ENCODE measurements at places on chromosomes 3 and 15.

DNA sequence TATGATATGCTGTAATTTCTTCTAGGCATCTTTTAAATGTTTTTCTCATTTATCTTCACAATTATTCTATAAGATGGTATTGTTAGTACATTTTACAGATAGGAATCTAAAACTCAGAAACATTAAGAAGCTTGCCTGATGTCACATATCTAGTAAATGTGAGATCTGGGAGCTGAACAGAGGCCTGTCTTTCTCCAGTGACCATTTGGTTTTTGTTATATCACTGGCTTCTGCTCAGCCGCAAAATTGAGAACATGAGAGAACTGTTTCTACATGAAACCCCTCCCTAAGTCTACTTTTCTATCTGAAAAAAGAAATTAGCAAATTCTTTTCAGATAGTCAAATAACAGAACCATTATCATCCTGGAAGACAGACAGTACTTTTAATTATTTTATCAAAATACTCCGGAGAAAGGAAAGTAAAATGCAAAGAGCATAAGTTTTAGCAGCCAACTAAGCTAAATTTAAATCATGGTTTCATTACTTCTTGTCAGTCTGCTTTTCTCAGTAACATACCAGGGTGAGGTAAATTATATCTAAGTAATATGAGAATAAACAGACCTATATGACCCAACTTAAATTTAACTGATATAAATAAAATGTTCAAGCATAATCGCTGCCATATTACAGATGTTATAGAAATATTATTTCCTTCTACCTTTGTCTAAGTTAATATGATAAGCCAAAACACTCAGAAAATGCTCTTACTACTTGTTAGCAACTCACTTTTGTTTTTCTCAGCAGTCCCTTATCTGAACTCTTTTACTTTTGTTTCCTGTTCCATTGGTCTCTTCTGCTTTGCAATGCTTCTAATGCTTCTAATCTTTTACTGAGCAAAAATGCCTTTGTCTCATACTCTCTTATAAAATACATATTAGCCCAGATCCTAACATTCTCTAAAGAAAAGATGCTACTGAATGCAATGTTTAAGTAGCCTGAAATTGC lies 68.0 kb upstream of the MBNL1 start:
- no peak for DNase-seq

- DNase-seq = no peak
These were observed 53.1 kb downstream of the CFAP20DC start for GRCh38 chr3:58996730-58997129.

DNA sequence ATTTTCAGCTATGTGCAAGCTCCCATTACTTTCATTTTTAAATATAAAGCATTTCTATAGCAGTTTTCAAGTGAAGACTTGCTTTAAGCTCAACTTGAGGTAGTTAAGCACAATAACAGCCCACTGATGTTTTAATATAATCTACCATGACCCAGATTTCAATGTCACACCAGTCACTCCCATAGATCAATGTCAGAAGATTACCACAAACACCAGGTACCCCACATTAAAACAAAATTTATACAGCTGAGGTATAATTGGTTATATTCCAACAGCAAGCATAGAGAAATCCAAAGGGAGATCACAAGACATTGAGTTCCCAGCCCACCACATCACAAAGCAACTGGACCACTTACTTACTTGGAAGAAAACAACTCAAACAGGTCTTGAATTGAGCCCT lies 22.8 kb downstream of the GTPBP8 start:
- DNase-seq = no peak

GRCh38 chr3:146249921-146250320 lies 984 bp downstream of the PLSCR4 start:
- DNase-seq = no peak

DNA sequence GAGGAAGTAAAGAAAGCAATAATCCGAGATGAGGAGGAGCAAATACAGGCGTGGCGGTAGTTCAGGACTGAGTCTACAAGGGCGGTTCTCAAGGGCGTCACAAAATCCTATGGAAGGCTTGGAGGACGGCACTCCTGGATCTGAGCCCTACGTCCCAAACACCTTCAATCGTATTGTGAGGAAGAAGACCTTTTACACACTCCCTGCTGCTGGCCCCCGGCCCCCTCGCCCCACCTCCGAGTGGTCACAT lies 747 bp downstream of the PLD1 start:
- DNase-seq = no peak

GRCh38 chr3:104892044-104892443 lies 474.7 kb upstream of the ALCAM start:
- DNase-seq = no peak

GRCh38 chr15:74960995-74961588 lies 4.5 kb upstream of the RPP25 start:
- DNase-seq = no peak

DNA sequence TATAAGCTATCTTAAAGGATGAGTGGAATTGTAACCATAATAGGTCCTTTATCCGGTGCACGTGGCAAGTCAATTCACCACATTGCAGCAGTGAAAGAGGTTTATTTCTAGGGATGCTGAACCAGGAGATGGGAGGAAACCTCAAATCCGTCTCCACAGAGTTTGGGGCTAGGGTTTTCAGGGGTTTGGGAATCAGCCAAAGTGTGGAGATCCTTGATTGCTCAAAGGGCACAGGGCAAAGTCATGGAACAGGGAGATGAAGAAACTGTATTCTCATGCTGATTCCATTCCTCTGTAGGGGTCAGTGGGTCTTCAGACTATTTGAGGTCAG lies 7.2 kb upstream of the RAF1 start:
- DNase-seq = no peak

DNA sequence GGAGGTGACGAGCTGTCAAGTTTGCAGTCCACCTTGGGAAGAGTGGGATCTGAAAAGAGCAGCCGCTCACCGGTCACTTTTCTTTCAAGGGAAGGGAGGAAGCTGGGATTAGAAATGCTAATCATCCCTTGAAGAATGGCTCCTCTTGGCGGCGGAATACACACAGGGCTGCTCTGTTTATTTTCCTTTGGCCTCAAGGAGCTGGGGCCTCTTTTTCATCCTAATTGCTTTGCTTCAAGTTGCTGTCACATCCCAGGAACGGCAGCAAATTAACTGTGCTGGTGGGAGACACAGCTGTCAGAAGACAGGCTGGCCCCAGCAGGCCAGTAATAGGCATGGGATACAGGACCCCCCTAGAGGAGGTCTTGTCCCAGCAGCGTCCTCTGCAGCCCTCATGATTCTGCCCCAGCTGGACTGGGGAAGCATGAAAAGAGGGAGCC lies 6.7 kb downstream of the KBTBD13 start:
- no peak for DNase-seq

DNA sequence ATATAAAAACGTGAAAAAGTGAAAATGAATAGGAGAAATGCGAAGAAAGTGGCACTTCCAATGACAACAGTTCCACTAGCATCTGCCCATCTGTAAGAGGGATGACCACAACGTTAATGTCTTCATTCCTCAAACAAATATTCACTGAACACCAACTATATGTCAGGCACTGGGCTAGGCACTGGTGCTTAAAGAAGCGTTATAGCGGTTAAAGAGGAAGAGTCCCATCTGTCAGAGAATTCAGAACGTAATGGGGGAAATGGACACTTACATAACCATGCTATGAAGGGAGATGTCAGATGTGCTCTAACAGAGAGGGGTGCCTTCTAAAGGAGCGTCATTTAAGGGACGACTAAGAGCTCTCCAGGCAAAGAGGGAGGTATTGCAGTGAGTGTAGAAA lies 8.2 kb downstream of the RUBCN start:
- no peak for DNase-seq

DNA sequence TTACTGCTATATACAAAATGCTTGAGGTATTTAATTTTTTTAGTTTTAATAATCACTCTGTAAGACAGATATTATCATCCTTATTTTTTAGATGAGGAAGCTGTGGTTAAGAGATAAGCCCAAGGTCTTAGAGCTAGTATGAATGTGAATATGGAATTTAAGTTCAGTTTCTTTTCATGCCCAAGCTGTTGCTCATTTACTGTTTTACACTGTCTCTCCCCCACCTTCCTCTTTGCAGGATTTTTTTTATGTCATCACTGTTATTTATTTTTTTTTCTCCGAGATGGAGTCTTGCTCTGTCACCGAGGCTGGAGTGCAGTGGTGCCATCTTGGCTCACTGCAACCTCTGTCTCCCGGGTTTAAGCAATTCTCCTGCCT lies 22.5 kb downstream of the MAP2K5 start:
- no peak for DNase-seq

GRCh38 chr15:47246317-47246716 lies 471.0 kb upstream of the SEMA6D start:
- no peak for DNase-seq

DNA sequence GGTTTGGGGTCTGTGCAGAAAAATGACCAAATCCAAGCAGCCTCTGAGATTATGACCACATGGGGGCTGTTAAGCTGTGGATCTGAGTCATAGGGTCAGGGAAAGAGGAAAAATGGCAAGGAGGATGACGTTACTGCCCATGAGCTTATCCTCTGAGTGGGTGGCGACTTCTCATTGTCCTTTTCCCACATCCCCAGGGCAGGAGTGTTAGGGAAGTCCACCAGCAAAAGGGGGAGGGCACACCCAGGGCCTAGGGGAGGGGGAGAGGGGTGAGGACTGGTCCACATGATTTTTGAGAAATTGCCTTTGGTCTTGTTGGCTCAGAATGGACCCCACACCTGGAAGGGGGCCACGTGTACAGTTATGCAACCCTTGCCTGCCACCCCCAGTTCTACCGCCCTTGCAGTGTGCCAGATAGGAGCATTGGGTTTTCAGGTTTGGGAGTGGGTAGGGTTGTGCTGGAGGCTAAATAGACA lies 2.6 kb downstream of the CD276 start:
- DNase-seq = peak; percentile 57
